Lung microvascular endothelial cell (primary cell): ENCODE measurements at places on chromosomes 6 and 20.

GRCh38 chr20:25484911-25485511 lies 77.5 kb downstream of the GINS1 start:
- peak; percentile 79 for DNase-seq

- DNase-seq: no peak
Observed at GRCh38 chr6:154412106-154412820, 55.7 kb upstream of the IPCEF1 start.

GRCh38 chr20:13857304-13857703 lies 72.5 kb downstream of the NDUFAF5 start:
- DNase-seq: no peak

- DNase-seq: peak; percentile 53
Observed at GRCh38 chr6:106113256-106113959, 27.3 kb downstream of the PRDM1 start.

GRCh38 chr20:23826541-23827021 lies at the start of gene CST2:
Gene CST2 (minus strand): TSS chr20:23826729. CDS start chr20:23826660, 69 bp downstream.
- DNase-seq: no peak

- no peak for DNase-seq
Observed at GRCh38 chr6:15555101-15556038, 107.5 kb downstream of the DTNBP1 start.

- no peak for DNase-seq
Observed at GRCh38 chr20:9148291-9148690, 79.4 kb downstream of the PLCB4 start.

DNA sequence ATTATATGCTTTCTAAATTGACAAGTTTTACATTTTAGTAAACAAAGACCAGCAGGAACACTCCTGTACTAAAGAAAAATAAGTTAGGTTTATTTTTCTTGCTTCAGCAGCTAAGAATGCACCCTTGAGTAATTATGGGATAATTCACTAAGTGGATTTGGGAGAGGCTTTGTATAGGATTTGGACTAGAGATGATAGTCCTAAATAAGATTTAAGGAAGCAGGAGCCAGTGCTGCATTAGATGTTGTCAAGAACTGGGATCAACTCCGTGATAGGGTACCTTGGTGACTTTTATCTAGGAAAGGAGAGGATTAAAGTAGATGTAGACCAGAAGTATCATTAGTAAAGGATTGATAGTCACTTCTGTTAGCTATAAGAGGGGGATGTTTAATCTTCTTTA lies 4.1 kb upstream of the C6orf141 start:
- no peak for DNase-seq

- DNase-seq: peak; percentile 58
Observed at GRCh38 chr6:70706491-70707123, 38.9 kb downstream of the SMAP1 start.

GRCh38 chr20:61611401-61612180 lies 359.5 kb downstream of the CDH4 start:
- no peak for DNase-seq

GRCh38 chr6:115078555-115078954 lies 735.7 kb upstream of the HS3ST5 start:
- DNase-seq: no peak

DNA sequence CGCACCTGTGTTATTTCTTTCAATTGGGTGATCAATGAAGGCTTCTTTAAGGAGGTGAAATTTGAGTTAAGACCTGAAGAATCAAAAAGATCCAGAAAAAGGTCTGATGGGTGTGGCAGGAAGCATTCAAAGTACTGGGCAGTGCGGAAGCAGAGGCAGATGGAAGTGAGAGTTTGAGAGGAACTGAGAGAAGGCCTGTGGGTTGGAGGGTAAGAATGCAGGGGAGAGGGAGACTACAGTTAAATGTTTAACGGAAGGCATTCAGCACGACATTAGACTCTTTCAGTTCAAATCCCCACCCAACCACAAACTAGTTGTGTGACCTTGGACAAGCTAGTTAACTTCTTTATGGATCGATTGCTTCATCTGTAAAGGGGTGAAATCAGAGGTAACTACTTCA lies 50.5 kb upstream of the GCM1 start:
- no peak for DNase-seq

- DNase-seq: no peak
Observed at GRCh38 chr6:138429761-138430160, 25.7 kb downstream of the HEBP2 start.

DNA sequence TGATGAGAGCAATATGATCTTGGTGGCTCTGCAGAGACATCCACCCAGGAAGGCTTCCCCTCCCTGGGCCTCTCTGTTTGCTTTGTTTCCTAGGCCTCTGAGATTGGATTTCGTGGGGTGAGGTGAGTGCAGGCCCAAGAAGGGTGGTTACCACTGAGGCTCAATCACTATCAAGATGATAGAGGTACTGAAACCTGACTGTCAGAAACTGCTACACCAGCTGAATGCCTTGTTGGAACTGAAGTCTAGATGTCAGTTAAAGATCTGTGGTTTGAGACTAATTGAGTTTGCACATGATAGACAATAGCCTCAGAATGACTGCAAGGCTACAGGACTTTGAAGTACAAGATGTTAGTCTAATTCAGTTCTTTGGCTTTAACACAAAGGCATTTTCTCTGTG lies 15.2 kb downstream of the VNN1 start:
- DNase-seq: no peak

DNA sequence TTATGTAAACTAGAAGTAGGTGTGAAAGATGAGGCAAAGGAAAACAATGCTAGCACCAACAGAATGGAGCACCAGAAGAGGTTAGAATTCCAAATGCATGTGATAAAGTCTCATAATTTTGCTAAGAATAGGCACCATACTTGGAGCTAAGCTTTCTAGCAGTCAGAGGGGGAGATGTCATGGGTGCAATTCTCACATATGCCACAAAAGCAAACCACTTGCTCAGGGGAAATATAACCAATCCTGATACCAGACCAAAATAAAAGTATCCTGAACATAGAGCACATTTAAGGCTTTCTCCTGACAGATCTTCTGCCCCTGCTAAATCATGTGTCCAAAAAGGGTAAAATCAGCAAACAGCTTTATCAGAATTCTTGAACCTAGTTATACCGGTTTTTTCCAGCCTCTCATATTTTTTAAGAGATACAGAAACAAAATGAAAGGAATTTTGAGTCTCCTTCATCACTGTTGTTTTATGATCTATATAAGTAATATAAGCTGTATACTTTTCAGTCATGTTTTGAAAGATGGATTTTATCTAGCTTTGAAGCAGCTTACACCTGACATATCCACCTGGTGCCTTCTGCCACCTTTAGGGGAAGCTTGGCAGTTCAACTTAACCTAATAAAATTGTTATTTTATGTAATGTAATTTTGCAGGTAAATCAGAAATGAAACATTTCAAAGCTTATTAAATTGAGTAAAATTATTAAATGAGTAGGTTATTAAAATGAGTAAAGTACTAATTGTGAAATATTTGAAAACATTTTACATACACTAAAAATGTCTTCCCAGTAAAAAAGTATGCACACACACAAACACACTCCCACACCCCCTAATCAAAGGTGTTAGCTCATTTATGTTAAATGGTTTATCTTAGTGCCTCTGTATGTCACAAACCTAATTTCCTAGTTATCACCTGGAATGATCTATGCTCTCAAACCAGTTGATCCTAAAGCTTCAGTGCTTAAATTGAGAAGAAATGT lies 2.8 kb downstream of the SPO11 start:
- no peak for DNase-seq
